Stimulated activated CD4-positive, alpha-beta T cell treated with anti-CD3 and anti-CD28 coated beads, Interleukin-4, amount 100 ng/mL, for 24 hours (primary cell): ENCODE measurements at places on chromosomes 7 and 10.

DNA sequence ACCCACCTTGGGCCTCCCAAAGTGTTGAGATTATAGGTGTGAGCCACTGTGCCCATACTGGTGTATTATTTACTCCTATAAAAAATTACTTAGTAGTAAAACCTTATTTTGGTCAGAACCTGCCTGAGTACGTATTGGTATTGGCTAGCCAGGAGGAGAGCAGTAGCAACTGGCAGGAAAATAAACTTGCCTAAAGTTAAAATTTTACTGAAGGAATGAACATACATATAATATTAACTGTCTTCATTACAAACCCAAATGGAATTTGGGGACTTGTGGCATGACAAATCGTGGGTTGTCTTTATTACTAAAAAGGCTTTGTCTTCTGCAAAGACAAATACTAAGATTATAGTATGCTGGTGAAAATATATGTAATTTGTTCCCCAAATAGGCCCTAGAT, 8.4 kb downstream of the RAB18 start:
- no peak for DNase-seq

- DNase-seq, result no peak
Observed at GRCh38 chr7:149598721-149599308, 101.2 kb upstream of the ZNF746 start.

DNA sequence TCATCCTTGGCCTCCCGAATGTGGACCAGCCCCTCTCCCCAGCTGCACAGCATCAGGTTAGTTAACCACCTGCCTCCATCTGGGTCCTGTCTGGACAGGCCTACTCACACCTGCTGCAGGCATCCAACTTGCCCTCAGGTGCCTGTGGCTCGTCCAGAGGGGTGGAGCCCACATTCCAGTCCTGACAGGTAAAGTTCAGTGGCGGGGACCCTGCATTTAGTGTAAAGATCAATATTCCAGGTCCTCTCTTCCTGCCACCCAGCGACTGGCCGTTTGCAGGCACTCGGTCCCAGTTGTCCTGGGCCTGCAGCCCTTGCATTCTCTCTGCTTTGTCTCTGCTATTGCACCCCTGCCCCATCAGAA, 15.0 kb downstream of the HTRA1 start:
- no peak for DNase-seq

- peak; percentile 15 for DNase-seq
Observed at GRCh38 chr7:1290026-1290678, 57.5 kb downstream of the UNCX start.

DNA sequence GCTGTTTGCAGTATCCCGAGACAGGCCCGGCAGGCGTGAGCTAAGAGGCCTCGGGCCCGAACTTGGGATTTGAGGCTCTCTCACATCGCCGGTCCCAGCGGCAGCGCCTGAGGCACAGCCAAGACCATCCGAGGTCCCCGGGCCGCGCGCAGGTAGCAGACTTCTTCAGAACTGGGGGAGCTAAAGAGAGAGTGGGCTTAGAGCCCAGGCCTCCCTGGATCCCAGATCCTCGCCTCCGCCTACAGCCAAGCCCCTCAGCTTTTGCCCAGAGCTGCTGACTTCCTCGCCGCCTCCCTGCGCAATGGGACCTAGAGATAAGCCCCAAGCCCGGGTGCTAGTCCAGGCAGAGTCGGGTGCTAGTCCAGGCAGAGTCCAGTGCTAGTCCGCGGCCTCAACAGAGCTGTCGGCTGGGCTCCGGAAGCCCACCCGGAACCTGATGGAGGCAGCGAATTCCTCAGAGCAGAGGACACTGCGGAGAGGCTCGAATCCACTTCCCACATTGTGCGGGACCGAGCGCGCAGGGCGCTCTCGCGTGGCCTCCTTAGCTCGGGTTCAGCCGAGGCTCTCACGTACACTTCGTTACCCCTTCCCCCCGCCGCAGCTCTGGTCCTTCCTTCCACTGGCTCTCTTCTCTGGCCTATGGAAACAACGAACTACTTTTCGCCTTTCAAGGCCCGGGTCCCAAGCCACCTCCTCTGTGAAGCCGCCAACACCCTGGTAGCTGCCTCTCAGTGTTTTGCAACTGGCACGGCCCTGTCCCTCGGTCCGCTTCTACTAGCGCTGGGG, 5.8 kb downstream of the LBX1 start:
- DNase-seq, result no peak

- DNase-seq, result no peak
Observed at GRCh38 chr10:105252911-105253310, 611.8 kb downstream of the SORCS3 start.

DNA sequence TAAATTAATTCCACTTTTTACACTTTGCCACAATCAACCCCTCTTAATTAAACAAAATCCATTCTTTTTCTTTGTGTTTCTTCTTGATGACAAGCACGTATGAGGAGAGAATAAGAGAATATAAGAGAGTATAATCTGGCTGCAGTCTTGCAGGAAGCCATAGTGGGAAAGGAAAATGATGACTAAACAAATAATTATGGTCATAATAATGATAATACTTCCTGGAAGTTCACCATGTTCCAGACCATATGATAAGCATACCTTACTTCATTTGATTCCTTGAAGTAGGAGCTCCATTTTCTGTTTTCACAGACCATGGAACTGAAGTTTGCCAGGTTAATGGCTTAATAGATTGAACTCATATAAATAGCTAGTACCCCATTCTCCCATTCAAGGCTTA, 237.8 kb downstream of the SEMA3D start:
- no peak for DNase-seq

DNA sequence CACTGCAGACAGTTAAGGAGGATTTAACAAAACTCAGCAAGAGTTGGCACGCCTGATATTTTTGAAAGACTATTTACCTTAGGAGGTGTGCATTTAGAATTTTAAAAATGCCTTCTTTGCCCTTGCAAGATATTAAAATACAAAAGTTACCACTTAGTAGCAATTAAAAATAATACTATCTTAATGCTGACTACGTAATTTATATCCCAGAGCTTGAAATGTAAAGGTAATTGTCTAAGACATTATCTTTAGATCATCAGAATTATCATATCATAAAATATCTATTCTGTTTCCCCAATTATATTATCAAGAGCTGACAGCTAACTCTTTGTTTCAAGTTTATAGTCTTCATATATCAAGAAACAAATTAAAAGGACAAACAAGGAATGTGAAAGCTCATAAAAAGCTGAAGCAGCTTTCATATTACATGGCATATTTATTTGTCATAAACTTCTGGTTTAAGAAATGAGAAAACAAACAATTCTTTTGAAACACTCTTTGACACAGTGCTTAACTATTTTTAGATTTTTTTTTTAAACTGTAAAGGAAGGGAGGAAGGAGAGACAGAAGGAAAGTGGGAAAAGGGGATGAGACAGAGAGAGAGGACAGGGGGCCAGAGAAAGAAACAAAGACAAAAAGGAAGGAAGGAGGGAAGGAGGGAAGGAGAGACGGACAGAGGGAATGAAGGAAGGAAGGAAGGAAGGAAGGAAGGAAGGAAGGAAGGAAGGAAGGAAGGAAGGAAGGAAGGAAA, 73.5 kb downstream of the RTKN2 start:
- DNase-seq, result no peak

GRCh38 chr10:201328-201771, 66.1 kb downstream of the ZMYND11 start:
- no peak for DNase-seq

DNA sequence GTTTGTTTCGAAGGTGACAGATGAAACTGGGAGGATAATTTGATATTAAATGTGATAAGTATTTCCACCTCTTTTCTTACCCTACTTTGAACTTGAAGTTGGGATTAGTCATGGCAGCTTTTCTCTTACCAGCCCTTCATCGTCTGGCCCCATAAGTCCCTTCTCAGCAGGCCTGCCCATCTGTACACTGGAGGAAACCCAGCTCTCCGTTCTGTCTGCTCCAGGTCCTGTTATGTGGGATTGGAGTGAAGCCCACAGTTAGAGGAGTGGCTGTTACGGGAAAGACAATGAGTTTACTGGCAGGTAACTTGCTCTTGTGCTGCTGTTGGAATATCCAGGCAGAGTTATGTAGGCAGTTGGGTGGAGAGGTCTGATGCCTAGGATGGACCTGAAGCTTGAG, 127.3 kb downstream of the CAMK1D start:
- DNase-seq, result no peak

- no peak for DNase-seq
Observed at GRCh38 chr7:108347616-108348015, 108.6 kb downstream of the NRCAM start.

GRCh38 chr7:105289704-105290103, 99.0 kb downstream of the SRPK2 start:
- DNase-seq, result no peak

- DNase-seq, result no peak
Observed at GRCh38 chr7:71988201-71988600, 423.9 kb downstream of the CALN1 start.

DNA sequence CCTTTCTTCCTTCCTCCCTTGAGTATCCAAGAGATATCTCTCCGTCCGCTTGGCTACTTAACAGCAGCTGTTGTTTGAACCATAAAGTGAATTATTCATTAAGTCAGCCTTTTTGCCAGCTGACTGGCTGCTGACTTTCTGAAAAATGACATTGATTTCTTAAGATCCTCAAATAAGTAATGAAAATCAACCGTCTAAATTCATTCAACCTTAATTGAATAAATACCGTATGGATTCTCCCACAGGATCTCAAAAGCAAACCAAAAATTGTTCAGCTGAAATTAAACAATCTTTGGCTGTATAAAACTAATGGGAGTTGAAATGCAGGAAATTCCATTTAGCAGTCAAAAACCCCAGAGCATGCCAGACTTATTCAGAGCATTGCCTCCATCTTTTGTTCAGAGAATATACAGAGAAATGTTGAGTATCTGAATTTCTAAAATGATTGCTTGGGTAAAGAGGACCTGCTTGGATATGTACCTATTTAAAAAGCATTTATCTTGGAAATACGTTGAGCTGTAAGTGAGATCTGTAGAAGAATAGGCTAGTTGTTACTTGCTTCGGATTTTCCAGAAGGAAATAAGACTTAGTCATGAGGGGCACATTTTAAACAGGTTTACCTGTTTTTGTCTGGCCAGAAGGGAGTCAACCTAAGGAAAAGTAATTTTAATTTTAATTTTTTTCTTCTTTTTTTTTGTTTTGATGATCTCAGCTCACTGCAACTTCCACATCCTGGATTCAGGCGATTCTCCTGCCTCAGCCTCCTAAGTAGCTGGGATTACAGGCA, 136.2 kb downstream of the PLXDC2 start:
- DNase-seq, result no peak

DNA sequence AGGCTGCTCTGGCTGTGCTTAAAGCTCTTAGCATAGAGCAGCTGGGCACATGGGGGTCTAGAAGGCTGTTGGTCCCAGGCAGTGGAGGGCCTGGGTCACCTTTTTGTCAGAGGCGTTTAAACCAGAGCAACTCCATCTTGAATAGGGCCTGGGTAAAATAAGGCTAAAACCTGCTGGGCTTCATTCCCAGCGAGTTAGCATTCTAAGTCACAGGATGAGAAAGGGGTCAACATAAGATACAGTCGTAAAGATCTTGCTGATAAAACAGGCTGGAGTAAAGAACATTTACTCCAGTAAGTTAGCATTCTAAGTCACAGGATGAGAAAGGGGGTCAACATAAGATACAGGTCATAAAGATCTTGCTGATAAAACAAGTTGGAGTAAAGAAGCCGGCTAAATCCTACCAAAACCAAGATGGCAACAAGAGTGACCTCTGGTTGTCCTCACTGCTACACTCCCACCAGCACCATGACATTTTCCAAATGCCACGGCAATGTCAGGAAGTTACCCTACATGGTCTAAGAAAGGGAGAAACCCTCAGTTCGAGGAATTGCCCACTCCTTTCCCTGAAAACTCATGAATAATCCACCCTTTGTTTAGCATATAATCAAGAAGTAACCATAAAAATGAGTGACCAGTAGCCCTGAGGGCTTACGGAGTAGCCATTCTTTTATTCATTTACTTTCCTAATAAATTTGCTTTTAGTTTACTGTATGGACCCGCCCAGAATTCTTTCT, 96.8 kb upstream of the PCBD1 start:
- DNase-seq, result no peak

DNA sequence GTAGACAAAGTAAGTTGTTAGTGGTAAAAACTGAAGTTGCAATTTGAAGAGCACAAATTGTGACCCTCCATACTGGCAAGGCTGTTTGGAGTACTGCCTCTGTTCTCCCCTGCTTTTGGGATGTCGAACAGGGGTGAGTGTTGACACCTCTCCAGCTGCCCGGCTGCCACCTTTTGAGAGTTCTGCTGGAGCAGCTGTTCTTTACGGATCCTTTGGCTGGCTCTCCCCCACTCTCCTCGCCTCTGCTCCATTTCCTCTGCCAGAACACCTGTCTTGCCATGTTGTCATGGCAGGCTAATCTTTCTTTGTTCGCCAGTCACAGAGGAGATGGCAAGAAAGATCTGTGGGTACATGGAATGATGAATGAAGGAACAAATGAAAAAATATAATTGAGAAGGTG, 34.9 kb downstream of the INSYN2A start:
- DNase-seq, result no peak

DNA sequence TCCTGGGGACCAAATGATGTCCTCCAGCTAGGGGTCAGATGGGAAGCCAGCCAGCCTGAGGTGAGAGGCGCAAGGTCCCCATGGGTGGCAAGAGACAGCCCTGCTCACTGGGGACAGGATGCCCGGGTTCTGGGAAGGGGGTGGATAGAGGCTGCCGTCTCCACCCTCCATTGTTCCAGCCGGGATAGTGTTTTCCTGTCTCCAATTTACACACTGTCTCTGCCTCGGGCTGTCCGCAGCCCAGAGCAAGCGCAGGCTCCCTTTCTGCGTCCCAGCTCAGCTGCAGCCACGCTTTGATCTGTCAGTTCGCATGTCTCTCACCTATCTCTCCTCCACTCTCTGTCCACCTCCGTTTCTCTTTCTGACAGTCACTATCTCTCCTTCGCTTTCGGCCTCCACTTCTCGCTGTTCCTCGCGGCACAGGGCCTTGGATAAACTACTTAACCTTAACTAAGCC, 2.1 kb downstream of the EPHB4 start:
- DNase-seq, result no peak

DNA sequence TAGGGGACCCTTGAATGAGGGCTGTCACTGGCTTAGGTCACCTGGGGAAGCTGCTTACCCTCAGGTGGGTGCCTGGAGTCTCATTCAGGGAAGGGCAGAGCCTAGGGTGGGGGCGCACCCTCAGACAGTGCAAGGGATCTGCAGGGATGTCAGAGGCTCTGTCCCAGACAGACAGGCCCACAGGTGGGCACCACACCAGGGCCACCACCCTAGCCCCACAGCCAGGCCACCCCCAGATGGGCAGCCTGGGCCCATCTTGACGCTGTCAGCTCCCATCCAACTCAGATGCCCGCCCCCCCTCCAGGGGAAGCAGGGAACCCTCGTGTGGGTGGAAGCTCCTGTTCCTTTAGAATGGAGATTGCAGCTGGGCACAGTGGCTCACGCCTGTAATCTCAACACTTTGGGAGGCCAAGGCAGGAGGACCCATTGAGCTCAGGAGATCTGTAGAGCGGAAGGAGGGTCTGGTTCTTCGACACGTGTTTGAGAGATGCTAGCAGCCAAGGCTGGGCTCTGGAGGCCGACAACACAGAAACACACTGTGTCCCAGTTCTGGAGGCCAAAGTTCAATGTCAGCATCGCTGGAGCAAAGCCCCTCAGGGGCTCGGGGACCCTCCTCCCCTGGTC, 58.5 kb upstream of the DNAJB6 start:
- no peak for DNase-seq
